Esophagus muscularis mucosa (tissue), 4 donors: ENCODE measurements at places on chromosomes 3 and 15. TPM values are rescaled to one million over a fixed set of nuclear protein-coding genes. Genes with fewer than 3 reads are reported as not detected.

GRCh38 chr15:86115145-86115801, 35.6 kb downstream of the AGBL1 start:
- no peak for DNase-seq

The CAV3 gene
- total RNA-seq, result not detected

GRCh38 chr3:40923651-40924050, 275.7 kb upstream of the CTNNB1 start:
- DNase-seq, result peak; percentile 39

The ADIPOQ gene
- 0.17 TPM for total RNA-seq

The PEX5L gene
- total RNA-seq, result 0.78 TPM

DNA sequence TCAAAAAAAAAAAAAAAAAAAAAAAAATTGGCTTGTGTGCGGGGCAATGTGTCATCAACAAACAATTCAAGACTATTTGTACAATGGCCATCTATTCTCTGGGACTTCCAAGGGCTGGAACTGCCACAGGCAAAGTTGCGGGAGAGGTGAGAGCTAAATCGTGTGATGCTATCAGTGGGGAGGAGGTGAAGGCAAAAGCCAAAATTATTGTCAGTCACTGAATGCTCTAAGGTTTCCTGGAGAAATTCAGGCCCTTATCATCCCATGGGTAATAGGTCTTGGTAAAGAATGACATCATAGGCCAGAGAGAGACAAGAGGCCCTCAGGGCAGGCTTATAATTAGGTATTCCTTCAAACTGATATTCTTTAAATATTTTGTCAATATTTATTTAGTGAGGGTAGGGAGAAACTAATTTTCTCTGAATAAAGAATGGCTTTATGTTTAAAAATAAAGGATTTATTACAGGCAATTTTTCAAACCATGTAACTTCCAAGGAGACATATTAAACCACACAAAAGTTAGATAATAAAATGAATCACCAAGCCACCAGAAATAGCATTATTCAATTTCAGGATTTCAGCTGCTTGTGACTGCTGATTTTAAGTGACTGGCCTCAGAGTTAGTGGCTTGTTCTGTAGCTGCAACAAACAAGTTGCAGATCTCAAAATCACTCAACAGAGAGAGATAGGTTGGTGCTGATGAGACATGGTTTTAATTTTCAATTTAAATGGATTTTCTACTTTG, 226.3 kb upstream of the MRPL3 start:
- no peak for DNase-seq

DNA sequence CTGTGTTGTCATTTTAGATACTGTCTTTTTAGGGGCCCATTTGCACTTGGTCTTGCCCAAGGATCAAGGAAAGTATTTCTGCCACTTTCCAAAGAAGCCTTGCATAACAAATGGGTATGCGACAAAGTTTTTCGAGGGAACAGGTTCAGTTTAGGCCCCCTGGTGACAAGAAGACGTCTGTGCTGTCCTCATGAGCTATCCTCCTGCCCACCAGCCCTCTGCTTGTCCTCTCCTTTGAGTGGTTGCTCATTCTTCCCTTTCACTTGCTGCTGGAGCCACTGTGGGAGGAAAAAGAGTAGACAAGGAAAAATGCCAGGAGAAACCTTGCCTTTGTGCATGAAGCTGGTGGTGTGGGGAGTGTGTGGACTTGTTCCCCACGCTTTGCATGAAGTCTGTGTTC, 171.9 kb downstream of the CACNA2D3 start:
- no peak for DNase-seq

GRCh38 chr3:106229495-106230278, 360.9 kb upstream of the CBLB start:
- DNase-seq, result no peak
